Osteoblast (primary cell): ENCODE measurements at places on chromosomes 1 and 21. TPM values are rescaled to one million over a fixed set of nuclear protein-coding genes. Genes with fewer than 3 reads are reported as not detected.

DNA sequence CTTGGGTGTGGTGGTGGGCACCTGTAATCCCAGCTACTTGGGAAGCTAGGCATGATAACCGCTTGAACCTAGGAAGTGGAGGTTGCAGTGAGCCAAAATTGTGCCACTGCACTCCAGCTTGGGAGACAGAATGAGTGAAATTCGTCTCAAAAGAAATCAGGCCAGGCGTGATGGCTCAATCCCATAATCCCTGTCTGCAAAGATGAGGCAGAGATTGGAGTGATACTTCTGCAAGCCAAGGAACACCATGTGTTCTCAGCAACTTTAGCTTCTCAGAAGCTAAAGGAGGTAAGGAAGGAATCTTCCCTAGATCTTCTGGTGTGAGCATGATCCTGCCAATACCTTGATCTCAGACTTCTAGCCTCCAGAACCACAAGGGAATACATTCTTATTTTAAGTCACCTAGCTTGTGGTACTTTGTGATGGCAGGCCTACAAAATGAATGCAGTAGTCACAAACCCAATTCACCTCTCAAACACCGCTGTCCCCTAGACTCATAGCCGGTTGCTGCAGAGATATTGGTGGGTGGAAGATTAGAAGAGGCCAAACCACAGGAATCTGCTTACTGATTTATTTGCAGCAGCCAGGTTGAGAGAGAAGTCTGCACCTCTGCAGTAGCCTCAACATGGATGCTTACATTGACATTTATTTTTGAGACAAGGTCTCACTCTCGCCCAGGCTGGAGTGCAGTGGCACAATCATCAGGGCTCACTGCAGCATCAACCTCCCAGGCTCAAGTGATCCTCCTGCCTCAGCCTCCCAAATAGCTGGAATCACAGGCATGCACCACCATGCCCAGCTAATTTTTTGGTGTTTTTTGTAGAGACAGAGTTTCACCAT, 18.6 kb downstream of the L1TD1 start:
- DNase-seq: no peak
- no peaks in the 10 kb centered on the region for H3K36me3 ChIP-seq

DNA sequence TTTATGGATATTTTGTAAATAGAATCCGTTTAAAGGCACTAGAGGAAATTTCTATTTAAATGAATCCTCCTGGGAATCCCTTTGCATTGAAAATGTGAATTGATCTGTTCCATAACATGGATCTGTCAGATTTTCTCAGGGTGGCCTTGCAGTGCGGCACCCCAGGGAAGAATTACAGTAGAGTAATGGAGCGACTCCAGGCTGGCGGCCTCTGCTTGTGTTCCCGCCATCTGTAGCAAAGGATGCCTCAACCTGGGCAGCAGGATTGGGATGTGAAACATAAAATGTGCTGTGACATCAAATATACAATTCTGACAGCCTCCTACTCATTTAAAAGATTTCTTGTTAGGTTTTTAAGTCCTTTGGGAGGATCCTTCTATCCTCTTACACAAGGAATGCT, 115.9 kb downstream of the RHOU start:
- H3K4me1 ChIP-seq: no peaks in the 10 kb centered on the region
- no peaks in the 10 kb centered on the region for H3K27me3 ChIP-seq
- no peak for DNase-seq

DNA sequence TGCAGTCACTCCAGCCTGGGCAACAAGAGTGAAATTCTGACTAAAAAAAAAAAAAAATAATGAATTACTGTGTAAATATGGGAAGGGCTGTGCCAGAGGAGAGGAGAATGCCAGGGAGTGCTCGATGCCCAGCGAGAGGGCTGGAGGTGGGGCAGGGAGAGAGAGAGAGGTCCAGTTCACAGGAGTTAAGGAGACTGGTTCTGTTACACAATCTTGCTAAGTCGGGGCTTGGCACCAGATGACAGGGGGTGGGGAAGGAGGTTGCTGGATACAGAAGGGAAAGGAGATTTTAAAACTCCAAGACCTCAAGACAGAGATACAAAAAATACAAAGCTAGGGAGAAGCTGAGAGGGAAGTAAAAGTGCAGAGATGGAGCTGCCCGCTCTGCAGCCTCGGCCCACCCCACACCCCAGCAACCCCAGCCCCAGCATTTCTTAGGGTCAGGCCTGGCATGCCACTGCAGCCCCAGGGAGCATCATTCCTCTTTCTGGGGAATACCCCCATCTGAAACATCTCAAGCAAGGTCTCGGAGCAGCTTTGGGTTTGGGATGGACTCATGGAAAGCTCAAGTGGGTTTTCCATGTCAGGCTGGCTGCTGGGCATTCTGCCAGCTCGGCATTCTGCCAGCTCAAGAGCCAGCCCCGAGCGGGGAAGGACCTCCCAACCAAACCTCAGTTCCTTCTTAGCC, 991 bp downstream of the SELENBP1 start:
- H3K27me3 ChIP-seq: no peaks in the 10 kb centered on the region
- peaks cover 29% of the 10 kb centered on the region for H3K4me1 ChIP-seq
- no peak overlapping the region for H3K27ac ChIP-seq
- H3K36me3 ChIP-seq: peaks cover 10% of the 10 kb centered on the region

GRCh38 chr1:247906504-247907047, 11.2 kb downstream of the OR2W3 start:
- H3K4me3 ChIP-seq: no peak overlapping the region
- no peaks in the 10 kb centered on the region for H3K27me3 ChIP-seq
- H3K4me1 ChIP-seq: no peaks in the 10 kb centered on the region

C1QC gene
- 2.2 TPM in 1 of 2 replicates, not detected in the other for total RNA-seq

SLC44A3 gene
- total RNA-seq: 2.9 and 7.1 TPM in 2 replicates
